ENCODE measurements at places on chromosomes 1 and 21.

DNA sequence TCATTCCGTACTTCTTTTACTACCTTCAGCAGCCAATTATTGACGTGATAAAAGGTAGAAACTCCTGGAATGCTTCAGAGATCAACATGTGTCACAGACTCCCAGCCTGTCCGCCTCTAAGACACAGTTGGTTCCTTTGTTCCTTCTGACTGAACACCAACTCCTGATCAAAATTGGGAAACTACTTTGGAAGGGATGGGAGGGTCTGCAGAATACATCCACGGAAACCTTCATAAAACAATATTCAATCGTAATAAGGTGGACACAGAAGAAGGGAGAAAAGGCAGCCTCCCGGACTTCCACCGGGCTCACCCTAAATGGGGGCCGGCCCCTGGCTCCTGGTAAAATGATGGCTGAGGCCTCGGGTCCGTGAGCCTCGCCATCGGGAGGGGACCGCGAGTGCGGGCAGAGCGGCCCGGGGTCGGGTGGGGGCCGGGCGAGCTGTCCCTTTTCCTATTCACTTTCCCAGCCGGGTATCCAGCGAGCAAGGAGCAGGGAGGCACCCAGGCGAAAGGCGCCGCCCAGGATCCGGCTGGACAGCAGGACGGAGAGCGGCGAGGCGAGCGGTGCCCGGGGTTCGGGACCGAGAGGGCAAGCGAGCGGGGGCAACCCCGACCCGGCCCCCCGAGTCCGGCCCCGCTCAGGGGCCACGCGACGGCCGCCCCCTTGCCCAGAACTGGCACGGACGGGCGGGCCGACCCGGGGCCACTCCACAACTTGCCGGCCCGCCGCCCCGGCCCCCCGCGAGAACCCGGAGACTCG lies 805 bp downstream of the NRIP1 start:
- DNase-seq: no peak

DNA sequence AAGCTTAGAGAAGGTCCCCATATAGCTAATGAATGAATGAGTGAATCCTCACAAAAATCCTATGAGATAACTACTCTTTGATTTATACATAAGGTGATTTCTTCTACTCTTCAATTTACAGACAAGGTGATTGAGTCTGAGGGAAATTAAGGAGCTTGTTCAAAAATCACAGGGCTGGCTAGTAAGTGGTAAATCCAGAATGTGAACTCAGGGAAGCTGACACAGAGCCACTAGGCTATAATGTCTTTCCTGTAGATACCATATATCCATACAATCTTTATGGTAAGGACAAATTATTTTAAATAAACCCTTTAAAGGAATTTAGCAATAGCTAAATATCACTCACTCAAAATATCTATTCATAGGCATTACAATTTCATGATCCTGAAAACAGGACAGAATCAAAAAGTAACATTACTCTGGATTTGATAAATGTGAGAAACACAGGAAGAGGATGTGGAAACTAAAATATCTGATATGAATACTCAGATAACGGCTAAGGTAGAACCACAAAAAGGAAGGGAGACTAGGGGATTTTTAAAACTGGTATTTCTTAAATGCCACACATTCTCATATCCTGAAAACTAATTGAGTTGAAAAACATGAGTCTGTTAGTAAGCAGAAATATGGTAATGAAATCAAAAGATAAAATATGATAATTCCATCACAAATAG lies 108.2 kb downstream of the NBPF12 start:
- DNase-seq: no peak

DNA sequence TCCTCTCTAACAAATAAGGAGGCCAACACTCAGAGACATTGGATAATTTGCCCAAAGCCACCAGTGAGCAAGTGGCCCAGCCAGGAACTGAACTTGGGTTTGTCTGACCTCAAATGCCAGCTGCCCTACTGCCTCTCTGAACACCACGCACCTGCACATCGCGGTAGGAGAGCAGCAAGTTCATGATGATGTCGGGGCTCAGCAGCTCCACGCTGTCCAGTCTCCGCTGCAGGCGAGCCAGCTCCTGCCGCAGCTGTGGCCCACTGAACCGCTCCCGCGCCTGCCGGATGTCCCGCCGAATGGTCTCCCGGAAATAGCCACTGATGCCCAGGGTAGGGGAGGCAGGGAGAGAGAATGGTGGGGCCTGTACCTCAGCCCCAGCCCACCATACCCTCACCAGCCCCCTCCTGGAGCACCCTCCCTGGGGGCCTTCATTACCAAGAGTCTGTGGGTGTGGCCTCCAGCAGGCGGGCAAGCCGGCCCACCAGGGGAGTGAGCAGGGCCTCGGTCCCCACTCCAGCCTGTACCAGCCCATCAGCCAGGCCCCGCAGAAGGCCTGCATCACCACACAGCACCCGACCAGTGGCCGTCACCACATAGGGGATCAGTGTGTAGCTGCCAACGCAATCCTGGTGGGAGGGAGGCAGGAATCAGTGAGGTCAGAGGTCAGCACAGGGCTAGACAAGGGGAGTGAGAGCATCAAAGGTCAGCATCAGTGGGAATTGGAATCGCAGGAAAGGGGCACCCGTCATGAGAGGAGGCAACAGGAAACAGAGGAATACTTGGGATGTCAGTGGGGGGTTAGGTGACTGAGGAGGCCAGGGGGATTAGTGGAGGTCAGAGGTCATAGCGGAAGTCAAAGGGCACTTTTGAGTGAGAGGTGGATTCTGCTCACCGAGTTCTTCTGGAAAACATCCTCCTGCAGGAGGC lies 2.7 kb downstream of the MAP3K6 start:
- DNase-seq: no peak

DNA sequence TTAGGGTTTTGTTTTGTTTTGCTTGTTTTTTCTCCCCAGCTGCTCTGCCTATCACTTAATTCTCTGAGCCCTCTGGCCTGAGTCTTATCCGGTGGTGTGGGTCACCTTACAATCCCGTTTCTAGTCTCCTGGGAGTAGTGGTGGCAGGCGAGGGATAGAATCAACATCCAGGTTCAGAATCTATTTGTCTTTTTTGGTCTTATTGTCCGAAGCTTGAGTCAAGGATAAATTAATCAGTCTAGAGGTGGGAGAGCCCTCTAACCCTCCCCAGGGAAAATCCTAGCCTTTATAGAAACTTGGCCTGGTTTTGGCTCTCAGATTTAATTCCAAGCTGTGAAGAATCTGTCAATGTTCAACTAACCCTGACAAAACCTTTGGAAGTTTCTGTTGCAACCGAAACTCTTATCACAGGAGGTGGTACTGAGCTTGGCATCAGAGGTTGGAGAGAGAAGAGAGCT lies 246.3 kb downstream of the FGGY start:
- DNase-seq: no peak

GRCh38 chr1:157450106-157450505 lies 102.2 kb downstream of the FCRL5 start:
- DNase-seq: no peak

- DNase-seq: no peak
Measured at GRCh38 chr1:39877980-39878956, 5.0 kb downstream of the TRIT1 start.

DNA sequence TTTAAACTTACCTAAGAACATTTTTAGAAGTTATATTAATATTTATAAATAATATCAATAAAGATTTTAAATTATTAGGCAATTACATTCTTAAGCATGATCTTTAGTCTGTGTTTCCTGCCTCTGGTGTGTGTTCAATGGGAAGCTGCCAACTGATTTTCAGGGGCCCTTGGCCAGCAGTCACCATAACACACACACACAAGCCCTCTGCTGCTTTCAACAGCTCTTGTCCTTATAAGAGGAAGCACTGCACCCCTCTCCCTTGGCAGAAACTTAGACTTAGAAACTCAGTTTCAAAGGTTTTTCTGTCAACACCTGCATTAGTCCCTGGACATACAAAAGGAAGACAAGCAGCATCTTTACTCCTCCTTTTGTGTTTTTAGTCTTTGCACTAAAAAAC lies 81.4 kb downstream of the VAV3 start:
- no peak for DNase-seq

DNA sequence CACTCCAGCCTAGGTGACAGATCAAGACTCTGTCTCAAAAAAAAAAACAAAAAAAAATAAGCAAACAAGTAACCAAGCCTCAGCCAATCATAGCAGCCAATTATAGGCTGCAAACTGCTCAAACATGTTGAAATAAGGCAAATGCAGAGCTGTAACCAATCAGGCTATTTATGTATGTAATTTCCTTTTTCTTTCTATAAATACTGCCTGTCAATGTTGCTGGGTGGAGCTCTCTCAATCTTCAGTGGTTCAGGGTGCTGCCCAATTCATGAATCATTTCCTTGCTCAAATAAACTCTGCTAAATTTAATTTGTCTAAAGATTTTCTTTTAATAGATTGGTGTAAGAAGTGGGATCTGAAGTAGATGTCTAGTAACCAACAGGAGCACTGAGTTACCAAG lies 11.6 kb upstream of the CD1D start:
- DNase-seq: no peak

GRCh38 chr1:37020653-37021277 lies 13.6 kb downstream of the GRIK3 start:
- no peak for DNase-seq

DNA sequence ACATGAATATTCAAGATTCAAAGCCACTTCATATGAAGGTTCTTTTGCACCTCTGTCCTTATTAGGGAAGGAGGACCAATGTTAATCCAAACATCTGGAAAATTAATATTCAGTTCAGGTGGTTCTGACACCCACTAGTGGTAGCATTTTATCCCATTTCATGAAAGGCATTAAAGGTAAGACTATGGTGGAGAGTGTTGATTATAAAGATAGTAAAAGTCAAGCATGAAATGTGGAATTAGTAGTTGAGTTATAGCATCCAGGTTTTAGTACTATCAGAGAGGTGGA lies 17.5 kb upstream of the YTHDF2 start:
- no peak for DNase-seq

GRCh38 chr1:156998840-156999500 lies 46.6 kb downstream of the ARHGEF11 start:
- DNase-seq: no peak

- no peak for DNase-seq
Measured at GRCh38 chr1:77631751-77632150, 50.7 kb downstream of the ZZZ3 start.

DNA sequence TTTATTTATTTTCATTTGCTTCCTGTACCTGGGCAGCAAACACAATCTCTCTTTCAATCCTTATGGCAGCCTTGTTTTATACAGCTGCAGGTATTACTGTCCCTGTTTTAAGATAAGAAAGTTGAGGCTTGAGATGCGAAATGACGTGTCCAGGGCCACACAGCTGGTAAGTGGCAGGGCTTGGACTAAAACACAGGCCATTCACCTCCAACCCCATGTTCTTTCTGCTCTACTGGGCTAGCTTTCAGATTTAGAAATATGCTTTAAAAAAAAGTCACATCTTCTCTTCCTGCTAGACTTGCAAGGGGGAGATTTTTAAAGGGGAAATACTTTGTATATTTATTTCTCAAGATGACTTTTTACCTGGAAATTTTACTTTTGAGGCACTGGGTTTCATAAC lies 62.8 kb downstream of the CNST start:
- no peak for DNase-seq

DNA sequence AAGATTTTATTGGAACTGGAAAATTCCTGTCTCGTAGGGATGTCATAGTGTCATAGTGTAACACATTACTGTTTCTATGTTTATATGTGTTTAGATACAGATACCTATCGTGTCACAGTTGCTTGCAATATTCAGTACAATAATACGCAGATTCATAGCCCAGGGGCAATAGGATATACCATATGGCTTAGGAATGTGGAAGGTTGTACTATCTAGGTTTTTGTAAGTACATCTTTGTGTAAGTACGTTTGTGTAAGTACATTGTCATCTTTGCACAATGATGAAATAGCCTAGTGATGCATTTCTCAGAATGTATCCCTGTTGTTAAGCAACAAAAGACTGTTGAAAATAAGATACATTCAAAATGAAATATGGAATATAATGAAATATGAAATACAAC lies 68.9 kb downstream of the CAMTA1 start:
- no peak for DNase-seq

- DNase-seq: no peak
Measured at GRCh38 chr1:169387399-169387798, 19.4 kb downstream of the BLZF1 start.

GRCh38 chr1:6267686-6268322 lies 6.9 kb upstream of the GPR153 start:
- DNase-seq: no peak

DNA sequence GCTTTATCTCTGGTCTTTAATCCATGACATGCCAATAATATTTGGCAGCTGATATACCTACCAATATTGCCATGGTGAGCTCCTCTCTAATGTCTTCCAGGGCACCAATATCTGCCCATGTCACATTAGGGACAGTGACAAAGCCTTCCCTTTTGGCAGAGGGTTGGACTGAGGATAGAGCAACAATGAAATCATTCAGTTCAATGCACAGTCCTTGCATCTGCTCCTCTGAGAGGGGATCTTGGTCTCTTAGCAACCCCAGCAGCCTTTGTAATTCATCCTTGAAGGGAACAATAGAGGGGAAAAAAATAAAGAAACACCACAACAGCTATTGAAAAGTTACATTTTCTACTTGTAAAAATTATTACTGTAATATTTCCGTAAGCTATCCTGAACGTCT lies 42.3 kb downstream of the NVL start:
- DNase-seq: no peak

GRCh38 chr1:201359873-201360210 lies 17.6 kb downstream of the TNNT2 start:
- no peak for DNase-seq

- DNase-seq: no peak
Measured at GRCh38 chr1:85991261-85991660, 165.3 kb downstream of the COL24A1 start.

GRCh38 chr1:77659879-77660593 lies 22.4 kb downstream of the ZZZ3 start:
- no peak for DNase-seq

- DNase-seq: no peak
Measured at GRCh38 chr1:67551375-67551774, 121.2 kb upstream of the SERBP1 start.

DNA sequence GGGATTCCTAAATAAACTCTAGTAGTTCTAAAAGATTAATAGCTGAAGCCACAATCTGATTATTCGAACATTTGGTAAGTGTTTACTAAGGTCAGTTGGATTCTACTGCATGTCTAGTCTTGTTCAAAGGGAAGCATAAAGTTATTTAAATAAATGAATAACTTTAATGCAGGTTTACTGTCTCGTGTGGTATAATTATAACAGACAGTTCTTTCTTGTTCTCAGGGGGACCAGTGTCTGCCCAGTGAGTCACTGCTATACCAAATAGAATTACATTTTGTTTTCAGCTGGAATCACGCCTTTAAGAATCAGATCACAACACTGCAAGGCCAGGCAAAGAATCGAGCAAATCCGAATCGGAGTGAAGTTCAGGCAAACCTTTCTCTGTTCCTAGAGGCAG lies 45.1 kb downstream of the SMG7 start:
- DNase-seq: no peak
